ENCODE measurements at places on chromosomes 3 and 15.

GRCh38 chr3:131282379-131282778 lies 99.2 kb upstream of the NUDT16 start:
- no peaks in the 10 kb centered on the region for H3K4me1 ChIP-seq
- DNase-seq: no peak
- no peak overlapping the region for H3K4me3 ChIP-seq
- no peaks in the 10 kb centered on the region for H3K36me3 ChIP-seq
- H3K27ac ChIP-seq: no peak overlapping the region

DNA sequence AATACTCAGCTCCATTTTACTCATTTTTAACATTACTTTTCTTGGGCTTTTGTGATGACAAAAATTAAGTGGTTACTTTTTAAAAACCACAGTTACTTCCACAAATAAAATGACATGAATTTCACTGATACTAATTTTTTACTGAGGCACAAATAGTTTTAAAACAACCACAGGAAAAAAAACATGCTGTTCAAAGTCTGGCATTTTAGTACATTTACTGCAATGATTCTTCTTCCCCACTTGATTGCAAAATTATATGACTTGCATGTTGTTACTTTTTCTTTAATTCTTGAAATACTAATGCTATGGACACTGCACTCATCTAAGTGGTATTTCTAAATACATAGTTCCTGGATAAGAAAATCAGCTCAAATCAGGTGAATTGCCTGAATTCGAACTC lies 24.8 kb upstream of the SLMAP start:
- no peaks in the 10 kb centered on the region for H3K27me3 ChIP-seq
- H3K27ac ChIP-seq: no peak overlapping the region
- H3K36me3 ChIP-seq: no peaks in the 10 kb centered on the region
- H3K4me1 ChIP-seq: no peaks in the 10 kb centered on the region
- no peak for DNase-seq
- no peak overlapping the region for H3K4me3 ChIP-seq

- H3K27ac ChIP-seq: no peak overlapping the region
- H3K27me3 ChIP-seq: peaks cover 41% of the 10 kb centered on the region
- no peak overlapping the region for H3K4me3 ChIP-seq
- DNase-seq: no peak
- H3K36me3 ChIP-seq: no peaks in the 10 kb centered on the region
These were observed 84.4 kb upstream of the RGMA start for GRCh38 chr15:93173369-93173768.

- no peak for DNase-seq
- H3K27me3 ChIP-seq: no peaks in the 10 kb centered on the region
- no peaks in the 10 kb centered on the region for H3K36me3 ChIP-seq
- H3K27ac ChIP-seq: no peak overlapping the region
These were observed 359.3 kb downstream of the RORA start for GRCh38 chr15:60869851-60870250.

- H3K4me1 ChIP-seq: no peaks in the 10 kb centered on the region
- DNase-seq: no peak
- H3K27me3 ChIP-seq: no peaks in the 10 kb centered on the region
- H3K4me3 ChIP-seq: no peak overlapping the region
These were observed 539.0 kb upstream of the PPP2R3A start for GRCh38 chr3:135426508-135426907.

GRCh38 chr3:63949005-63949404 lies 36.8 kb upstream of the SCAANT1 start:
- no peaks in the 10 kb centered on the region for H3K27me3 ChIP-seq
- H3K4me1 ChIP-seq: peaks cover 68% of the 10 kb centered on the region
- DNase-seq: no peak
- H3K27ac ChIP-seq: no peak overlapping the region
- H3K4me3 ChIP-seq: no peak overlapping the region

GRCh38 chr3:37598808-37599581 lies 262.7 kb upstream of the CTDSPL start:
- peaks cover 11% of the 10 kb centered on the region for H3K27me3 ChIP-seq
- H3K4me1 ChIP-seq: no peaks in the 10 kb centered on the region
- no peak overlapping the region for H3K4me3 ChIP-seq
- DNase-seq: no peak
- H3K36me3 ChIP-seq: no peaks in the 10 kb centered on the region

GRCh38 chr15:52912172-52912571 lies 122.0 kb upstream of the ONECUT1 start:
- no peak overlapping the region for H3K27ac ChIP-seq
- H3K36me3 ChIP-seq: no peaks in the 10 kb centered on the region
- no peaks in the 10 kb centered on the region for H3K4me1 ChIP-seq
- peaks cover 19% of the 10 kb centered on the region for H3K27me3 ChIP-seq
- no peak overlapping the region for H3K4me3 ChIP-seq

DNA sequence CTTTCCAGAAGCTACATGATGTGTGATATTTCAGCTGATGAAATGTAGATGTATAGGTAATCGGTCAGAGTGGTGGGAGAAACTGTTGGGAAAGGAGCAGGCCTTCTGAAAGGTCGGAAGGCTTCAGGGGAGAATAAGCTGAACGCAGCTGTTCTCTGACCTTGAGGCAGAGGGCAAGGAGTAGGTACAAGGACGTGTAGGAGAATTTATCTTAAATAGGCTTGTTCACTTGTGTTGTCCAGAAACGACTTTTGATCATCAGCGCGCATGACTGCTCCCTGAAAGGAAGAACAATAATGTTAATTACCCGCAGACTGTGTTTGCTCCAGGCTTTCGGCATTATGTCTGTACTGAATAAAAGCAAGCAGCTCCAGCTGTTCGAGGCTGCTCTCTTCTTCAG lies 39.6 kb downstream of the GPR160 start:
- no peaks in the 10 kb centered on the region for H3K27me3 ChIP-seq
- no peak for DNase-seq
- H3K27ac ChIP-seq: no peak overlapping the region
- H3K4me1 ChIP-seq: peaks cover 14% of the 10 kb centered on the region
- peaks cover 30% of the 10 kb centered on the region for H3K36me3 ChIP-seq

DNA sequence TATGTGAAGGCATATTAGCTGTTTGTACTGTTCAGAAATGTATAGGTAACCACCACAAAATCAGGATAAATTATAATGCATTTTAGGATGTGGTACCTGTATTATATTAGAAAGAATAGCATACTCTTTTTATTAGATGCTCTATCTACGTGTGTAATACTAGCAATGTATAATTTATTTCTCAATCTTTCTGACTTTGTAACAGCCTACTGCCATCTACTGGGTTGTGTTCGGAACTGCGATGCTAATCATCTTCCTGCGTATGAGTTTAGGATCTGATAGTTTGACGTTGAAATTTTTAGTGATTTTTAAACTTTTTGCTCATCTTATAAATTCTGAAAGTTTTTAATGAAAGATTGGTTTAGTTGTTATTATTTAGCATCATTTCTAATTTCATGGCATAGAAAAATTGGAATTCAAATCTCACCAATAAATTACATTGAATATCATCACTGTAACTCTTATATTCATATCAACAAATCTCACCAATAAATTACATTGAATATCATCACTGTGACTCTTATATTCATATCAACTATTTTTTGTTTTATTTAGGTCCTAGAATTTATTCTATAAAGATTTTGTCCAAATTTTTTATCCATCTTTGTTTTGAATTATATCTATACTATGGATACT lies 322.7 kb upstream of the ZNF717 start:
- no peak for DNase-seq
- H3K27ac ChIP-seq: no peak overlapping the region
- H3K36me3 ChIP-seq: no peaks in the 10 kb centered on the region
- no peaks in the 10 kb centered on the region for H3K27me3 ChIP-seq

- H3K27me3 ChIP-seq: peaks cover 15% of the 10 kb centered on the region
- no peak overlapping the region for H3K4me3 ChIP-seq
- no peak for DNase-seq
- H3K27ac ChIP-seq: no peak overlapping the region
- no peaks in the 10 kb centered on the region for H3K36me3 ChIP-seq
- H3K4me1 ChIP-seq: no peaks in the 10 kb centered on the region
These were observed 45.9 kb upstream of the COL6A5 start for GRCh38 chr3:130299531-130299930.

GRCh38 chr3:178907081-178907480 lies 164.5 kb downstream of the ZMAT3 start:
- H3K27ac ChIP-seq: no peak overlapping the region
- H3K4me1 ChIP-seq: no peaks in the 10 kb centered on the region
- no peaks in the 10 kb centered on the region for H3K27me3 ChIP-seq
- no peak for DNase-seq

- H3K27me3 ChIP-seq: no peaks in the 10 kb centered on the region
- DNase-seq: no peak
- peaks cover 41% of the 10 kb centered on the region for H3K4me1 ChIP-seq
These were observed 25.3 kb downstream of the ZNF592 start for GRCh38 chr15:84773716-84774115.

GRCh38 chr3:29339016-29339833 lies 58.4 kb downstream of the RBMS3 start:
- no peaks in the 10 kb centered on the region for H3K4me1 ChIP-seq
- H3K36me3 ChIP-seq: no peaks in the 10 kb centered on the region
- no peak for DNase-seq
- H3K4me3 ChIP-seq: no peak overlapping the region
- H3K27ac ChIP-seq: no peak overlapping the region

GRCh38 chr3:119245778-119246177 lies 5.1 kb upstream of the B4GALT4 start:
- peaks cover 7% of the 10 kb centered on the region for H3K4me1 ChIP-seq
- DNase-seq: no peak
- no peak overlapping the region for H3K27ac ChIP-seq
- no peak overlapping the region for H3K4me3 ChIP-seq

DNA sequence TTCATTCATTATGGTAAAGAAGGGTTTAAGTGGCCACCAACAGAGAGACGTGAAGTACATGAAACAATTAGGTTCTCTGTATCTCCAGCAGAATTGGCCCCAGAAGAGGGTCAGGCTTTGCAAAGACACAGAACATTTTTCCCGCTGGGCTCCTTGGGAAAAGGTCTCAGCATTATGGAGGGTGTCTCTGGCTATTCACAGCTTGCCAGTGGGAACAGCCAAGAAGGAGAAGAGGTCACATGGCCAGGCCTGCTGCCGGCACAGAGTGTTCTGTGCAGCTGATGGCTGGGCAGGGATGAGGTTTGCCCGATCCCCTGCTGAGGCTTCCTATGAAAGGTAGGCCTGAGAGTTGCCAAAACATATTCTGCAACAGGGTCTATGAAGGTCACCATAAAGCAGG lies 77.8 kb upstream of the LPP start:
- no peak for DNase-seq
- H3K27me3 ChIP-seq: no peaks in the 10 kb centered on the region
- H3K36me3 ChIP-seq: no peaks in the 10 kb centered on the region
- peaks cover 7% of the 10 kb centered on the region for H3K4me1 ChIP-seq
- no peak overlapping the region for H3K4me3 ChIP-seq

DNA sequence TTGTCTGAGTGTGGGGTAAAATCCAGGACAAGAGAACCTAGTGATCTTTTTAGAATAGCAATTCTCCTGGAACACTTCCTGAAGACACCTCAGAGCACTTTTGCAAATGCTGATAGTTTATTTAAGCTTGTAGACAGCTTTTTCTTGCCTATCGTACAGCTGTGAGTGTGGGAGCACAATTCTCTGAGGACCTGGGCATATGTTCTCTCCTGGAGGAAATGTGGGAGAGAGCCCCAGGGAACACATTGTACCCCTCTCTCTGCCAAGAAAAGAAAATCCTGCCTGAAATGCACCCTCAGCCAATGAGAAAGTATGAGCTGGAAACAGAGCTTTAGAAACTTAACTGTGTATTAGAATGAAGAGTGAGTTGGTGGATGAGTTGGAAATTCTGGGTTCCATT lies 308.3 kb upstream of the SEMA6D start:
- no peak overlapping the region for H3K27ac ChIP-seq
- H3K36me3 ChIP-seq: no peaks in the 10 kb centered on the region
- no peak overlapping the region for H3K4me3 ChIP-seq
- H3K4me1 ChIP-seq: no peaks in the 10 kb centered on the region
- no peak for DNase-seq

- no peak for DNase-seq
- H3K36me3 ChIP-seq: peaks cover 66% of the 10 kb centered on the region
- H3K4me1 ChIP-seq: peaks cover 72% of the 10 kb centered on the region
These were observed 50.4 kb downstream of the CCR4 start for GRCh38 chr3:33001889-33002288.

- DNase-seq: no peak
- no peaks in the 10 kb centered on the region for H3K4me1 ChIP-seq
- no peaks in the 10 kb centered on the region for H3K36me3 ChIP-seq
- H3K27ac ChIP-seq: no peak overlapping the region
- H3K4me3 ChIP-seq: no peak overlapping the region
- H3K27me3 ChIP-seq: peaks cover 4% of the 10 kb centered on the region
These were observed 271.9 kb upstream of the POU1F1 start for GRCh38 chr3:87548271-87548670.

DNA sequence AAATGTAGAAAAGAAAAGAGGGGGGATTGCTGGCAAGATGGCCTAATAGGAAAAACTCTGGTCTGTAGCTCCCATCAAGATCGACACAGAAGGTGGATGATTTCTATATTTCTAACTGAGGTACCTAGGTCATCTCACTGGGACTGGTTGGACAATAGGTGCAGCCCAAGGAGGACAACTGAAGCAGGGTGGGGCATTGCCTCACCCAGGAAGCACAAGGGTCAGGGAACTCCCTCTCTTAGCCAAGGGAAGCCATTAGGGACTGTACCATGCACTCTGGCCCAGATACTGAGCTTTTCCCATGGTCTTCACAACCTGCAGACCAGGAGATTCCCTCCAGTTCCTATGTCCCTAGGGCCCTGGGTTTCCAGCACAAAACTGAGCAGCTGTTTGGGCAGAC lies 22.6 kb upstream of the IGSF10 start:
- no peak for DNase-seq
- H3K4me1 ChIP-seq: no peaks in the 10 kb centered on the region
- H3K27ac ChIP-seq: no peak overlapping the region
- H3K4me3 ChIP-seq: no peak overlapping the region
- peaks cover 18% of the 10 kb centered on the region for H3K27me3 ChIP-seq
- no peaks in the 10 kb centered on the region for H3K36me3 ChIP-seq

GRCh38 chr3:20104167-20104661 lies 64.0 kb downstream of the KAT2B start:
- no peaks in the 10 kb centered on the region for H3K27me3 ChIP-seq
- peaks cover 66% of the 10 kb centered on the region for H3K4me1 ChIP-seq
- H3K27ac ChIP-seq: peak overlapping the region; percentile 93
- peak overlapping the region; percentile 64 for H3K4me3 ChIP-seq
- H3K36me3 ChIP-seq: peaks cover 25% of the 10 kb centered on the region
- DNase-seq: peak; percentile 42

GRCh38 chr3:183954875-183955274 lies 62.8 kb downstream of the ABCC5 start:
- H3K27me3 ChIP-seq: no peaks in the 10 kb centered on the region
- H3K4me3 ChIP-seq: no peak overlapping the region
- H3K36me3 ChIP-seq: peaks cover 45% of the 10 kb centered on the region
- DNase-seq: no peak

DNA sequence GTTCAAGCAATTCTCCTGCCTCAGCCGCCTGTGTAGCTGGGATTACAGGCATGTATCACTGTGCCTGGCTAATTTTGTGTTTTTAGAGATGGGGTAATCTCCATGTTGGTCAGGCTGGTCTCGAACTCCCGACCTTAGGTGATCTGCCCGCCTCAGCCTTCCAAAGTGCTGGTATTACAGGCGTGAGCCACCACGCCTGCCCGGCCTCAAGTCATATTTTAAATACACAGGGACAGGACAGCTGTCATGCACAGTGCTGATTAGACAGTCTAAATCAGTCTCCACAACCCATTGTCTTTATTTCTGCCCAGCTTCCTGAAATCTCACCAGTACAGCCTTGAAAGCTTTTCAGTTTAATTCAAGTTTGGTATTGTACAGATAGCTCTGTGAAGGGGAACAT lies 587.4 kb downstream of the FOXP1 start:
- H3K36me3 ChIP-seq: peaks cover 97% of the 10 kb centered on the region
- H3K27me3 ChIP-seq: no peaks in the 10 kb centered on the region
- DNase-seq: no peak
- peak overlapping the region; percentile 58 for H3K27ac ChIP-seq
- peaks cover 71% of the 10 kb centered on the region for H3K4me1 ChIP-seq

Measured in activated T-cell treated with anti-CD3 and anti-CD28 coated beads, Interleukin-2, amount 50 U/mL, for 24 hours (primary cell).